ENCODE measurements at places on chromosomes 3 and 15.

- no peak for DNase-seq
Measured at GRCh38 chr3:141986548-141987107, 110.2 kb downstream of the ATP1B3 start.

DNA sequence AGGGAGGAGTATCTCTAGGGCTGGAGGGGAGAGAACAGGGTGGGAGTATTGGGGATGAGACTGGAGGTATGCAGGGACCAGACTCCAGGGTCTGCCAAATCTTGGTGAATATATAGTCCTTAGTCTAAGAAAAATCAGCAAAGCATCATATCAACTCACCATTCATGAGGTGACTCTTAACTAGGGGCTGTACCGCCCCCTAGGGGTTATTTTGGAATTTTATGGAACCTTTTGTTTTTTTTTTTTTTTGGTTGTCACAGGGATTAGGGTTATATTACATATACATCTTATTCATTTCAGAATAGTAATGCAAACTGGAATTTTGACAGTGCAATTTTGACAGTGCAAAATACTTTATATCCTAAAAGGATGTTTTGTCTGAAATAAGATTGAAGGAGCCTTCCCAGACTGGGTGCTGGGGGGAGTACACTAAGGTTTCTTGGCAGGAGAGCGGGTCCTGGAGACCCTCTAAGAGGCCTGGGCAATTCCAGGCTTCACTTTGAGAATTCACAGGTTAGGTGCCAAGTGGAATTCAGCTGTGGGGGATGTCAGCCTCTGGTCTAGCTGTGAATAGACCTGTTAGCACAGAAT, 7.5 kb downstream of the CMTM7 start:
- DNase-seq = no peak

- no peak for DNase-seq
Measured at GRCh38 chr3:176766862-176767261, 430.4 kb downstream of the TBL1XR1 start.

- DNase-seq = no peak
Measured at GRCh38 chr15:60326824-60327654, 70.7 kb downstream of the ANXA2 start.

DNA sequence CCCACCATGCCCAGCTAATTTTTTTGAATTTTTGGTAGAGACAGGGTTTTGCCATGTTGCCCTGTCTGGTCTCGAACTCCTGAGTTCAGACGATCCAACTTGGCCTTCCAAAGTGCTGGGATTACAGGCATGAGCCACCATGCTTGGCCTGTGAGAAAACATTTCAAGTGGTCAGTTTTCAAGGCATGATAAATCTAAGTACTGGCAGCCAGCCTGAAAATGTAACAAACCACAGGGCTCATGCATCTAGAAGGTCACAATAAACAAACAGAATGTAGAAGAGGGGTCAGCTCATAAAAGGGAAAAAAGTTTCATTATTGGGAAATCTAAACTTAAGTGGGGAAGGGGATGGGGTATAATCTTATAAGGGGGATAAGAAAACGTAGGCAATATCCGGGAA, 39.9 kb downstream of the PPCDC start:
- no peak for DNase-seq

- DNase-seq = no peak
Measured at GRCh38 chr3:47291158-47291753, 8.5 kb downstream of the KLHL18 start.

GRCh38 chr3:104594491-104594890, 772.2 kb upstream of the ALCAM start:
- DNase-seq = no peak

GRCh38 chr15:55775316-55775715, 32.4 kb upstream of the PRTG start:
- no peak for DNase-seq

- no peak for DNase-seq
Measured at GRCh38 chr15:34773917-34774316, 19.1 kb upstream of the GJD2 start.

DNA sequence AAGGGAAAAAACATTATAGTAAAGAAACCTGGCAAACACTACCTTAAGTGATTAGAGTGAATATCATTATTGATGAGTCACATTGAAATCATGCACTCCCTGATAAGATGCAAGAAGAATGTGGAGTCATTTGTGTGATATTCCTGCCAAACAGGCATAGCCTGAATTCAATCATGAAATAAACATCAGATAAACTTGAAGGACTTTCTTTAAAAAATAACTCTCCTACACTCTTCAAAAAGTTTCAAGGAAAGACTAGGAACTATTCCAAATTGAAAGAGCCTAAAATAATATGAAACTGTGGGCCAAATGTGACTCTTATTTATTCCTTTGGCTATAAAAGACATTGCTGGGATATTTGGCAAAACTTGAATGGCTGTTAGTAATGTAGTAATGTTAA, 625.7 kb upstream of the LMCD1 start:
- DNase-seq = no peak

- no peak for DNase-seq
Measured at GRCh38 chr3:76065964-76066363, 280.6 kb upstream of the ZNF717 start.

GRCh38 chr3:12342151-12342550, 53.3 kb downstream of the PPARG start:
- no peak for DNase-seq

DNA sequence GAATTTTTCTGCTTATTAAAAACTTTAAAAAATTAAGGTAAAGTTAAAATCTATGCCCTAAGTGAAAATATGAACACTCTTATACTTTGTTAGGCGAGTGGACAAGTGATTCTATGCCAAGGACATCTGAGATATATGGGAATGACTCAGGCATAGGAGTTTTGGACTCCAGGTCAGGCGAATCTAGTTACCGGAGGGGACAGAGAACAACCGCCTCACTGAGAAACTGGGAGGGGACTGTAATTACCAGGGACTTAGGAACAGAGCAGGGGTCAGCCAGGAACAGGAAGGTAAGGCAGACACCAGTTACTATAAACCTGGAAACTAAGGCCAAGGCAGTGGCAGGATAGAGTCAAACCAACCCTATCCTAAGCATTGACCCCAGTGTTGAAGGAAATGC, 16.8 kb upstream of the ATP1B3 start:
- DNase-seq = no peak

DNA sequence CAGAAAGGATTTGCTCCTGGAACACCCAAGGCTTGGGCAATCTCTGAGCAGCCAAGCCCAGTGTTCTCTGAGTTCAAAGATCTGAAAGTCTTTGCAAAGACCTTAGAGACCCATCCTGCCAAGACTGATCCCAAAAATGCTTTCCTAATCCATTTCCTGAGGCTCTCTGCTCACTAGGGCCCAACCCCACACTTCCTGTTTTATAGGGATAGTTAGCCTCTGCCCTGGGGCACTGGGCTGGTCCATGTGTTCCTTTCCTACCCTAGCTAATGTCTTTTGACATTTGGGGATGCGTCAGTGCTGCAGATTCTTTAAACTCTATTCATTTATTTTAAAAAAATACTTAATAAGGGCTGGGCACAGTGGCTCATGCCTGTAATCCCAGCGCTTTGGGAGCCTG, 372.7 kb downstream of the ROBO2 start:
- DNase-seq = no peak

- DNase-seq = no peak
Measured at GRCh38 chr3:141981084-141981483, 104.6 kb downstream of the ATP1B3 start.

DNA sequence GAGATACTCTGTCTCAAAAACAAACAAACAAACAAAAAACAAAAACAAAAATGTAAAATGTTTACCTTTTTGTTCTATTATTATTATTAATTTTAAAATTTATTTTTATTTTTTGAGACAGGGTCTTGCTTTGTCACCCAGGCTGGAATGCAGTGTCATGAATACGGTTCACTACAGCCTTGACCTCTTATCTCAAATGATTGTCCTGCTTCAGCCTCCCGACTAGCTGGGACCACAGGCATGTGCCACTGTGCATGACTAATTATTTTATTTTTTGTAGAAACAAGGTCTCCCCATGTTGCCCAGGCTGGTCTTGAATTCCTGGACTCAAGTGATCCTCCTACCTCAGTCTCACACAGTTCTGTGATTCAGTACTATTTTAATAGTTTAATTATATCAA, 5.7 kb upstream of the SLC25A26 start:
- no peak for DNase-seq

DNA sequence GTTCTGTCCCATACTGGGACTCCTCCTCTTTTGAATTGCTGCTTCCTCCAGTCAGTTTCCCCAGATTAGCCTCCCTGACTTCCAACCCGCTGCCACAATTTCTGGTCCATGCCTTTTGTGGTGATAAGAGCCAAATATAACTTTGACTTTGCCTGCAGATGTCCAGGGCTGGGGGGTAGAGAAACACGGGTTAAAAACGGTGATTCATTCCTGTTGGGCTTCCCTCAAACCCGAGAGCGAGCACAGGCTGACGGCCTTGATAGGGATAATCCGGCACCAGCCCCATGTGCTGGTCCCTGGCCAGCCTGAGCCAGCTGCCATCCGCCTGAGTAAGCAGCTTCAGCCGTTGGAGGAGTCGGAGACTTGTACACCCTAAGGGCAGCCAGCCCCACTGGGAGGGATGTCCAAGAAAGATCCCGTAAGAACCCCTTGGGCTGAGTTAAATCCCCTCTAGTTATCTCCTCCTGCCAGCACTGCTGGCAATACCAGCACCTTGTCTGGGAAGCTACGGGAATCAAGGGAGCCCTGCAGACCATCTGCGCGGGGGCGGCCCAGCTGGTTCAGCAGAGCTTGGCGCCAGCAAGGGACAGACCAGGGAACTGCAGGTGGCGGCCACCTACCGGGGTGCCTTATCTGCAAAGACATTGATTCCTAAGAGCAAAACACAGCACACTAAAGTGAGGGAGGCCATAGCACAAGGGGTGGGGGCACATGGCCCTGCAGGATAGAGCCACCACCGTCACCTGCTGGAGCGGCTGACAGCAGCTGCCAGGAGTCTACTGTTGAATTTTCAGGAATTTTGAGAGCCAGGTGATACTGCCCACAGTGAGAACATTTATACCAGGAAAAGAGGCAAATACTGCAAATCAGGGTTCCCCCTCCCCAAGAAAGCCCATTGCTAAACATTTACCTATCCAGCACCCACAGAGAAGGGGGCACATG, 18.1 kb downstream of the CSPG4 start:
- DNase-seq = no peak

- no peak for DNase-seq
Measured at GRCh38 chr3:188327433-188327832, 173.5 kb downstream of the LPP start.

DNA sequence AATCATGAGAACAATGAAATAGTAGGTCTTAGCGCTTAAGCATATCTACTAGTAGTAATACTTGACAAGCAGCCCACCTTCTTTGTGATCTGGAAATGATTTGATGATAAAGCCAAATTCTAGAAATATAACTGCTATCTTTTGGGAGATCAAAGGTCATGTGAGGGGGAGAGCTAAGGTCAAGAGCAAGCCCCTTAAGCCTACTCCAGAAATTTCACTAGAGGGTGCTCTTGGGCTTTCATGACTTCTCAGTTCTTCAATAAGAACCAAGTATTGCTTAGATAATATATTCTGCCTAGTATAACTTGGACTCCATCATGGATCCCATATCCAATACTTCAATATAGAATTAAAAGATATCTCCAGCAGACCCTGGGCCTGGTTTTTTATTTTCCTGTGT, 319.6 kb downstream of the ZBTB20 start:
- no peak for DNase-seq

DNA sequence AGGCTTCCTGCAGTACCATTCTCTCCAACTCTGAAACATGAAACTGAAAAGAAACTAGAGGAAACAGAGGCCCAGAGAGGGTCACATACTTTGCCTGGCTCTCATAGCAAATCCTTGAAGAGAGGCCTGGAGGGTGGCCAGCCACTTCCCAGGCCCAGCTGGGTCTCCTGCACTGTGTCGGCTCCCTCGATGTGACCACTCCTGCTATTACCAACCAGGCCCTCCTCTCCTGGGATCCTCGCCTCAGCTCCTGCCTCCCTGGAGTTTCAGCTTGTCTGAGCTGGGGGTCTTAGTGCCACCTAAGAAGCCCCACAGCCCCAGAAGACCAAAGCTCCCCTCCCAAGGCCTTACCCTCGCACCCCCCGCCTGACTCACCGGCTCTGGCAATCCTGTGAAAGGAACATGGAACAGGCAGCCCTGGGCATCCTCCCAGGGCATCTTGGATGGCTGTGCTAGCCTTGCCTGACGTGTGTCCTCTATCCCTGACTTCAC, 4.6 kb downstream of the LOXL1 start:
- no peak for DNase-seq

- no peak for DNase-seq
Measured at GRCh38 chr15:27382361-27383025, 411.5 kb downstream of the GABRG3 start.

GRCh38 chr15:81085898-81086297, 48.2 kb upstream of the CFAP161 start:
- no peak for DNase-seq

DNA sequence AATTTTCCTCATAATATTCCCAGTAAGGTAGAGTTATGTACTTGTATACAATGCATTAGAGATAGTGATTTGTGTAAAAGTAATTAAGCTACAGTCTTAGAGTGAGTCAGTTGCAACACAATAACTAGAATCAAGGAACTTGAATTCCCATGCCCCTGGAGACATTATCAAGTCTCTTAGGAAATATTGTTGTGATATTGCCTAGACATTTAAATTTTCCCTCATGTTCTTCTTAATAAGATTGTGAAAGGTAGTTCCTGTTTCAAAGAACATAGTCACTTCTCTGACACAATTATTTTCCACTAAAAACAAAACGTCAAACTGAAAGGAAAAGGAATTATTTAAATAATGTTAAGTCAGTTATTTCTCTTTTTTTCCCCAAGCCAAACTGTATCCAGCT, 13.0 kb upstream of the ATP1B3 start:
- DNase-seq = no peak

DNA sequence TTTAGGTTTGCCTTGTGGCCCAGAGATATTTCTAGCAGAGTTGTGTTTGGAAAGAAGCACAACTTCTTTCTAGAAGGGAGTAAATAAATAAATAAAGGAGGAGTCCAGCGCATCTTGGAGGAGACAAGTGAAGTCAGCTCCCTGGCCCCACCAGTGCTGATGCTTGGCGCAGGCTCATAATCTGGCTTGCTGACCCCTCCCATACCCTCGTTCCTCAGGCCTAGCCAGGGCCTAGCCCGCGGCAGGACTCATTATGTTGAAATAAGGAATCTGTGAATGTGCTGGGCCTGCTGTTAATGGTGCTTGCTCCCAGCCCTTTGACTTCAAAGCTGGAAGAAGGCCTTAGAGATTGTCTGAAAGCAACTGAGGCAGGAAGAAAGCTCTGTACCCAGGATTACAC, 3.1 kb downstream of the ZNF710 start:
- DNase-seq = no peak

- DNase-seq = no peak
Measured at GRCh38 chr3:15066467-15066866, 1.4 kb upstream of the MRPS25 start.

GRCh38 chr3:43783987-43784639, 93.4 kb downstream of the ABHD5 start:
- no peak for DNase-seq

GRCh38 chr3:135018149-135018923, 223.3 kb downstream of the EPHB1 start:
- no peak for DNase-seq

Measured in stimulated activated CD8-positive, alpha-beta memory T cell treated with anti-CD3 and anti-CD28 coated beads, Interleukin-2, amount 100 ng/mL, for 1 hour (primary cell).